ENCODE measurements at places on chromosomes 6 and 20. TPM values are rescaled to one million over a fixed set of nuclear protein-coding genes. Genes with fewer than 3 reads are reported as not detected.

GRCh38 chr20:14948416-14948815, 611.0 kb upstream of the FLRT3 start:
- DNase-seq = no peak

GRCh38 chr20:34066476-34067090, 45.5 kb downstream of the EIF2S2 start:
- DNase-seq = no peak

DNA sequence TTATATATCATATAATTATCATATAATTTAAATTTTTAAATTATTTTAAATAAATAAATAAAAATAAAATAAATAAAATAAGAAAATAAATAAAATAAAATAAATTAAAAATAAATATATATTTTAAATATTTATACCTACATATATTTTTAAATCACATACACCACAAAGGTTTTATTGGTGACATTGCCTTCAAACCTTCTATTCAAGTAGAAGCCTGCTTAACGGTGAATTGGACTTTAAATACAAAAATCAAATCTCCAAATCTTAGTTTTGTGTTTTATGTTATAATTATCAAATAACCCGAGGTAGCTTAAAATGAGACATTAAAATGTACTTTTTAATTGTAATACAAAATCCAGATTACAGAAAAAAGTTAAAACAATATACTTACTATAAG, 1137.8 kb downstream of the HACE1 start:
- DNase-seq = no peak

Gene RPS6KA2
- polyA plus RNA-seq = 6.5 TPM

DNA sequence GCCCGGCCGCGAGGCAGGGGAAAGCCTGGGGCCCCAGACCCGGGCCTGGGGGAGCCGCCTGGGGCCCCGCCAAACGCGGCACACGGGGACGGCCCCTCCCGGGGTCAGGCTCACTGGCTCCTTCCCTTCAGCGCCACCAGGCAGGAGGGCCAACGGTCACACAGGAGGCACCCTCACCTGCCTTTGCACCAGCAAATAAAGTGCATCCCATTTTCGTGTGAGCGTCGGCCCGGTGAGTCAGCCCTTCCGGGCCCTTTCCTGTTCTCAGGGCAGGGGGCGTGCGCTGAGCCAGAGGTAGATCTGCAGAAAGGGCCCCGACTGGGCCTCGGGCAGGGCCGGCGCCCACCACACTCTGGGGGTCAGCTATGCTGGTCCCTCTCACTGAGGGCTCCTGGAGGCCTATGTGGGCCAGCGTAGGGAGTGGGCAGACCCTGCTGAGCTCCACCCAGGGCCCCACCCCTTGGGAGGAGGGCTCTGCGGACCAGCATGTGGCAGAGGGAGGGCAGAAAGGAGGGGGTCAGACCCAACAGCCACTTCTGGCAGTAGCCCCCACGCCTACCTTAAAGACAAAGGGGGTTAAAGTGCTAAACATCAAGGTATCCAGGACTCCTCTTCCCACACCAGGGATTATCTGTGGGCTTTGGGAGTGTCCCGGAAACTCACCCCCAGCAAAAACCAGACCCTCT, 931 bp upstream of the UCKL1 start:
- DNase-seq = peak; percentile 85

Gene MAS1L
- polyA plus RNA-seq = not detected

GRCh38 chr6:164085091-164086075, 670.9 kb downstream of the QKI start:
- peak; percentile 84 for DNase-seq

GRCh38 chr6:159430323-159430722, 261.1 kb downstream of the FNDC1 start:
- no peak for DNase-seq

DNA sequence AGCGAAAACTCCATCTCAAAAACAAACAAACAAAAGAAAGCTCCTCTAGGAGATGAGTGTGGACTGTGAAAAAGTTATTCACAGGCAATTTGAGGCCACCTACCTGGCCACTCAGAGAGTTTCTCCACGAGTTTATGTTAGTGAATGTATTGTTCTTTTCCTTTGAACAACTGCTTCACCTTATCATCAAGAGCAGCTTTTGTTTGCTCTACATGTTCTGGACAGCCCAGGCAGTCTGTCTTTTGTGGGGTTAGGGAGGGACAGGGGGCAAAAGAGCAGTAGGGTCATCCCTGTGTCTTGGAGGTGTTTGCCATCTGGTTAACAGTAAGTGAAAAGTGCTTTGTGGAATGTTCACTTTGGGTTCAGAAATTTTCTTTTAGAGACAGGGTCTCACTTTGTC, 8.0 kb downstream of the CASS4 start:
- no peak for DNase-seq

- peak; percentile 87 for DNase-seq
Measured at GRCh38 chr6:44078827-44079671, 48.2 kb downstream of the MRPL14 start.

- DNase-seq = no peak
Measured at GRCh38 chr20:14717134-14717999, 380.0 kb upstream of the FLRT3 start.
